ENCODE measurements at places on chromosomes 4 and X.
A peak's percentile ranks its signal among the peaks of the same experiment; 100 is the strongest.

DNA sequence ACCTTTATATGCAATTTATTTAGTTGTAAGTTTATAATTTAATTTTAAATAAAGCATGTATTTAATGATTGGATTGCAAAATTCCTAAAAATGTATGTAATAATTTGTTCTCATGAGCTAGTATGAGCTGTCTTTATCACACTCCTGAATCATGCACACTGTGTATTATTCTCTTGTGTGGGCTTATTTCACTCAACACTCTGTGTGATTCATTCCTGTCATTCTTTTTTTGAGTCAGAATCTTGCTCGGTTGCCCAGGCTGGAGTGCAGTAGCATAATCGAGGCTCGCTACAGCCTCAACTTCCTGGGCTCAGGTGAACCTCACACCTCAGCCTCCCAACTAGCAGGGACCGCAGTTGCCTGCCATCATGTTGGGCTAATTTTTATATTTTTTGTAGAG lies 123.1 kb upstream of the SLC34A2 start:
- no peak for DNase-seq

DNA sequence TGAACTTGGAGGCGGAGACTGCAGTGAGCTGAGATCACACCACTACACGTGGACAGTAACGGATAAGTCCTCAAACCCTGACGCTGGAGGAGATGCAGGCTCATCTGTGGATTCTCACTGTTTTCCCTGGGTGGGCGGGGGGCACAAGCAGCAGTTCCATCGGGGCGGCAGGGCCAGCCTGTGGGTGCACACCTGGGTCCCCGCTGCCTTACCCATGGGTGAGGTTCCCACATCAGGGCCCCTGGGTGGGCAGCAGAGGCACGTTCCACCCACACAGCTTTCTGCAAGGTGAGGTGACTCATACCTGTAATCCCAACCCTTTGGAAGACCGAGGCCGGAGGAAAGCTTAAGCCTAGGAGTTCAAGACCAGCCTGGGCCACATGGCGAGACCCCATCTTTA lies 56.6 kb upstream of the MXD4 start:
- DNase-seq, result no peak

DNA sequence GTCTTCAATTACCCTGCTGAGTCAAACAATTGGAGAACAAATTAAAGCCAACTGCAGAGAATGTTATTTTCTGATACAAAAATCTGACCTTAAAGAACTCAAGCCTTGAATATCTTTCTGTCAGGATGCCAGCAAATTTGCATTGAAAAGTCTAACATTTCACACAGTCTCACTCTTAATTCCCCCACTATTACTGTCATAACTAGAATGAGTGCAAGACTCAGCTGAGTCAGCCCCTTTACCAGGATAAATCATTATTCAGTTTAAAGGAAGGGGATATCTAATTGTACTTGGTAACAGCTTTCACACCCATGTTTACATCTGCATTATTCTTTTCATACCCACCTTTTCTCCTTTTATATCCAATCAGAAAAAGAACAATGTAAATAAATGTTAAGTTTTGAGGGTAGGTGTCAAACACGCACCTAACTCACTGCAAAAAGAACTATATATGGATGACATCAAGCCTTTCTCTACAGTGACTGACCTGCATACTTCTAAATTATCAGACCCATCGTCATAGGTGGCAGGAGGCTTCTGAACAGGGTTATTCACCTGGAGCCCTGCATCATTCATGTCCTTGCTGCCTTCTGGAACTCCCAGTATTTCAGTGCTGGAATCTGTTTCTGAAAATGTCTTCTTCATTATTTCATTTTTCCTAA lies 117.4 kb downstream of the TMA16 start:
- no peak for DNase-seq

DNA sequence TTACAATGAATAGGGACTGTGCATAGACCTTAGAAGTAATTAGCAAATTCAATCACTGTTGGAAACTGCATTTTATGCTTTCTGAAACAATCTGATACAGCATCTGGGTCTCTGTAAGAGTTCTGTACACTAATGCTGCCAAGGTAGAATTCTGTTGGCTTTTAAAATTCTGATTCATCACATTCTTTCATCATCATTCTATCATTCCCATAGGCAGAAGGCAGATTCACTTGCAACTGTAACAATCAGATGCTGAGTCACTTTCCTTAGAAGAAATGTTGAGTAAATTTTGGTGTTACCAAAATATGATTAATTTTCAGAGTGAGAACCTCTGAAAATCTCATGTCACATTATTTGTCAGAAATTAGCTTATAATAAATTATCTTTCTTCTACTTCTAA lies 267.2 kb downstream of the MAPK10 start:
- DNase-seq, result peak; percentile 83

DNA sequence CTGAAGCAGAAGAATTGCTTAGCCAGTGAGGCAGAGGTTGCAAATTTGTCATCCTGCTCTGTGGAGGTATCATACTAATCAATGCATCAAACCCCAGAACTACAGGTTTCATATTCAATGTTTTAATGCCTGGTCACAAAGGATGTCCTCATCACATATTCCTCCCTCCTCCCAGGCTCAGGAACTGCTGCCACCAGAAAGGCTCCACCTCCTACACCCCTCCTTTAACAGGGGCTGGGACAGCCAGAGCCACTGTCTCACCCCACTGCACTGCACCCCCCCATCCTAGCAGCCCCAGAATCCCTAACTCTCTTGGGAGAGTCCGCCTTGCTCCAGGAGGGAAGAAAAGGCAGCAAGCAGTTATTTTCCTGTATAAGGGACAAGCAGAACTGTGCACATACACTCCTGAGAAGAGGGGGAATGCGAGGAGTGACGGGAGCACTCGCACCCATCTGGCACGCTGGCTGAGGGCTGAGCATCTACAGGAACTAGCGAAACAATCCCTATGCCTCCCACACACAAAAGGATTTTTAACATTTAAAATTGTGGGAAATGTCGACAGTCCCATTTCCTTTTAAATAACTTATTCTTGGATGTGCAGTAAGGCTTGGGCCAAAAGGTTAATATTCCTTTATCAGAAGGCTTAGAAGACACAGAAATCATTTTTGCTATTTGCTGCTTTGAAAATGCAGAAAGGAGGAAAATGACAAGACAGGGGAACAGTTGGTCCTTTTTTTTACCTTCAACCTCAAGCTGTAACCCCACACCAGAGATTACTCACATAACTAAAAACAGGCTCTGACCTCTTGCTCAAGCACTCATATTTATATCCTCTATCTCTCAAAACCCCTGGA lies 27.8 kb downstream of the CD99L2 start:
- no peak for DNase-seq

DNA sequence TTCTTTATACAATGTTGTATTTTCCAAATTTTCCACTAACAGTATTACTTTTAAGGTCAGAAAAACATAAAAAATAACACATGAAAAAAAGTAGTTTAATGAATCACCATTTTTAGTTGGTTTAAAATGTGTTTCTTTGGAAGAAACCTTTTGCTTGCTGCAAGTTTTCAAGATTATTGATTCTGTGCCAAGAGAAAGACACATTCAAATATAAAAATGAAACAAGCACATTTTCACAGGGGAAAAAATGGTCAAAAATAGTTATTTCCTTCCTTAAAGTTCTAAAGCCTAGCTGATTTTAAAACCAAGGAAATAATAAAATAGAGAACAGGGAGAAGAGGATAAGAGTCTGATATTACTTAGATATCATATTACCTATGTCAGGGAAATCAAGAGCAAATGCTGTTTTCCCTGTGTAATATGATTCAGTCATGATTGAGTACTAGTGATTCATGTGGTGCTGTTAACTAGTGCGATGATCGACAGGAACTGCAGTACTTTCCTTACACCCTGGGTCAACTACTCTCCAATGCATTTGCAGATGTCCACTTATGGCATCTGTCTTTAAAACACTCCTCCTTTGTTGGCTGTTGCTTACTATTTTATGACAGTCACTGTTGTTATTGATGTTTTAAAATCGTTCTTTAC lies 103.8 kb downstream of the CAMK2D start:
- peak; percentile 48 for DNase-seq

DNA sequence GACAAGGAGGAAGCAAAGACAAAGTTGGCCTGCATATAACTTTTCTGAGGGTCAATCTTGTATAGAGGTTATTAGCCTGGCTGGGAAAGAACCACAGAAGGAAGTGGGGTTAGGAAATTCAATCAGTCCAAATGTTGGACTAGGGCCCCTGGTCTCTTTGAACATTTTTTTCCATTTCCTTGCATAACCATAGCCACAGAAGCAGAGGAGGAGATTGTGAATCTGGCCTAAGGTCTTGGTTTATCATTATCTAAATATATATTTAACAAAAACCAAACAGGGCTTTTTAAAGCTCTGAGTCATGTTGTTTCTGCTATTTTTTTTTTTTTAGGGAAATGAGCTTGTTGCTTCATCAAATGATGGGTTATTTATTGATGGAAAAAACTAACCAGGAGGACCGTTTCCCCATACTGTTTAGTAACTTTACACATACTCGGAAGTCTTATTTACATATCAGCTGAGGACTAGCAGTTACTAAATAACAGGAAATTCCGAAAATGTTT lies 97.7 kb upstream of the ACSL4 start:
- peak; percentile 19 for DNase-seq

- no peak for DNase-seq
These were observed 483.1 kb downstream of the BCOR start for GRCh38 chrX:39614680-39614998.

DNA sequence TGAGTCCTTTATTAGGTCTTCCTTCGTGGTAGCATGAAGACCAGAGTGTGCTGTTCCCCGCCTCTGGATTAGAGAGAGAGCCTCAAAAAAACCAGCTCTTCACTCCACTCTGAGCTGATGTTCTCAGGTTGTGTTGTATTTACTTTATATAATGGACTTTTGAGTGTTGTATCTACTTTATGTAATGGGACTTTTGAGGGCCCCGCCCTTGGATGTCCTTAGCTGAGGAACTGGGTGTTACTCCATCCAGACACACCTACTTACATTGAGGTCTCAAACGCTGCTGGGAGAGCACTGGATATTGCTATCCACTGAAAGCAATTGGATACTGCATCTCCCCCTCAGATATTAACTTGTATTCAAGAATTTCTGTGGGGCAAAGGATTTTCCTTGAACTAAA lies 28.2 kb downstream of the ATP8A1 start:
- DNase-seq, result no peak

DNA sequence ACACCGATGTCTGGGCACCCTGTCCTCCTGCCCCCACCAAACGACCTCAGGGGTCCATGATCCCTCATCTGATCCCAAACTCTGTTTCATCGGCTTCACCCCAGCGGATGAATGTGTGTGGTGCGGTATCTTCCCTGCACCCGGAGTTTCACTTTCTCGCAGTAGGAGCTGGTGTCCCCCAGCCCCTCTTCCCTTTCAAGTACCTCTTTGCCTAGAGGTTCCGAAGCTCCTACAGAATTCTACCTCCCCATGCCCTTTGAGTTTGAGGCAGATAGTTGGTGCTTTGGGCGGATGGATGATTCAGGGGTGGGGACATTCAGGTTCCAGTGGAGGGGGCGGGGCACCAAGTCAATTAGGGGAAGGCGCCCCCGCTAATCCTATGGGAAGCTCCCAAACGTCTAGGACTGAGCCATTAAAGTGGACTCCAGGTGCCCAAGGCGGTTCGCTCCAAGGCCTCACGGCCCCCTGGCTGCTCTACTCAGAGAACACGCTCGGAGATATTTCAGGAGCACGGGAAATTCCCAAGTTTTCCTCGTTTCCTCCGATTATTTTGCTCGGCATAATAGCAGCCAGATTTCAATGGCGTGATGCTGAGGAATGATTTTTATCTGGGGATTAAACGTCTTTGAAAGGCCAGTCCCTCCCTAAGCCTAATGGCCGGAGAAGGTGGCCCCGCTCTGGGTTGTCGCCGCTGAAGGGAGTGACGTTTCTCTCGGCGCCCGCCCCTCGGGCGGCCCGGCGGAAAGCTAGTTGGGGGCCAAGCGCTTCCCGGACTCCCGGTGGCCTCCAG lies 1.3 kb downstream of the MSX1 start:
- peak; percentile 49 for DNase-seq

GRCh38 chr4:52966172-52966571 lies 104.1 kb downstream of the RASL11B start:
- no peak for DNase-seq

DNA sequence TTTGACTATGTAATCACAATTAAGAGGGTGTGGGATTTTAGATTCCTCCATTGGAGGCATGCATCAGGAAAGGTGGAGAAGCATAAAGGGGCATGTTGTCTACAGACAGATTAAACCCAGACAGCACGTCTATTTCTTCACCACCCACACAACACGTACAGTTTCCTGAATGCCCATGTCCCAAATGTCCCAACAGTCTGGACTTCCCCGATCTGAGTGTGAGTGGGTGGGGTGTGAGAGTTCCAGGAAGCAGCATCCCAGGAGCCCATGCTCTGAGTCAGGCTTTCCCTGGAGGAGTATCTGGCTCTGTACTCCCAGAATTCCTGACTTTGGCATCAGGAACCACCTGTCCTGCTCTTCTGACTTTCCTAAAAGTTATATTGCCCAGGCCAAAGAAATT lies 30.8 kb upstream of the NDP start:
- no peak for DNase-seq

GRCh38 chr4:176153124-176153523 lies 42.3 kb downstream of the SPATA4 start:
- no peak for DNase-seq

- DNase-seq, result no peak
These were observed 245.6 kb upstream of the NEIL3 start for GRCh38 chr4:177064116-177064515.

DNA sequence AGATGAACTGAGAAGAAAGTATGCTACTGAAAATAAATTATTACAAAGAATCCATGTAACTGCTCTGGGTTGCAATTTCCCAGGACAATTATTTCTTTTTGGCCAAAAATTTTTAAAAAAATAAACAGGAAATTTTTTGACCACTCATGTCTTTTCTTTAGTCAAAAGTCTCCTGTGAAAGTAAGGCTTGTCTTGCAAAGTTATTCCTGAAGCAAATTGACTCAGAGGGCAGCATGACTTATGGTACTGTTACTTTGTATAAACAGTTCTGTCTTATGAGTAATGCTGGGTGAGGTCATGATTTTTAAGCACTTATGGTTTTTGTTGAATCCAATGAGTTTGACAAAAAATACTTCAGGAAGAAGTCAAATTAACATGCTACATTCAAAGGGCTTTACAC lies 292.8 kb upstream of the ARSJ start:
- peak; percentile 97 for DNase-seq

DNA sequence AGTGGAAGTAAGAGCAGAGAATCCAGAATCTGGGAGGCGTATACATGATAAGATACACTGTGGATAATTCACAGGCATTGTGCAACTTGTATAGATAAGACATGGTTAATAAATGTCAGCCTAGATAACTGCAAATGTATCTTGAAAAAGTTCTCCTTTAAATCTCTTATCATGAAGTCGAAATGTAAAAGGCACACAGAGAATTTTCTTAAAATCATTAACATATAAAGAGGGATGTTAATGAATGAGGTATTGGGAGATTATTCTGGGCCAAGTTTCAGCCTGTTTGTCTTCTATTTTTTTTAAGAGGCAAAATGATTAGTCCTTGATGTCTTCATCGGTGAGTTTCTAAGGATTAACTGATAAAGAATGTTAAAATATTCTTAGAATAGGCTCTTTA lies 835 bp downstream of the TDO2 start:
- no peak for DNase-seq

DNA sequence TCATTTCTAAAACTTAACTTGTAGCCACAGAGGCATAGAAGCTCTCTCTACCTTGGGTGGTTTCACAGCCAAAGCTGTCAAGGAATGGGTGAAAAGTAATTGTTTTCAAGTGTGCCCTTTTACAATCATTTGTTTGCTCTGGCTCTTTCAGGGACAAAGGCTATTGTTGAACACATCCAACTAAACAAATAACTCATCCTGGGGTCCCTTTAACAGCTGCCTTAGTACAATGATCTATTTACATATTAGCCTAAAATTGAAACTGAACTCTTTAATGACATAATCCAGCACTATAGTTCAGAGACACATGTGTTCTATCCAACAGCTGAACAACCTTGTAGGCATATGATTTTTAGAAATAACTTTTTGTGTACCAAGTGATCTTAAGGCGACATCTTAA lies 3.7 kb downstream of the HHIP start:
- DNase-seq, result no peak

Data from fibroblast of skin of right quadriceps (primary cell).